ENCODE measurements at places on chromosomes 4 and X.

DNA sequence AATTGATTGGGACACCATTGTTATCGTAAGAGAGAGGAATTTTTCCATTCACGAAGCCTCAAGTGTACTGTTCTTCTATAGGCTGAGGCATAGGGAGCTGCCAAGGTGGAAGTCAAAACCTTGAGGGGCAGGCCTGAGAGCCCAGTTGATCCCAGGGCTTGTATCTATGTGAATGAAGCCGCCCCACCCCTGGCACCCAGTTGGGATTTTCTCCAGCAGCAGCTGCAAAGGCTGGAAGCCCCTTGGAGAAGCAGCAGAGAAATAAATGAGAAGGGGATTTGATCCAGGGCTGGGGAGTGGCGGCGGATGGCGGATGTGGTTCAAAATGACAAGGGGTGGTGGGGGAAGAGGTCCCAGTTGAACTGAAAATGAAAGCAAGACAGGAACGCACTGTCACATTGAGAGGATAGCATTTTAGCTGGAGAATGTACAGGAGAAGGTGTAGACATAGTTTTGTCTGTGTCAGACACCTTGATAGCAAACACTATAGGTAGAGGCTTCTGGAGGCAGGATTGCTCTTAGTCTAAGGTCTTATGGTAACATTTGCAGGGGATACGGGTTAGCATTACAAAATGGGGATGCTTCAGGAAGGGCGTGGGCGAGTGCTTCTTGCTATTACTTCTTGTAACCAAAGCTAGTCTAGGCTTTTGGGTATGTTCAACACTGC lies 32.6 kb downstream of the DOCK11 start:
- no peak for DNase-seq

DNA sequence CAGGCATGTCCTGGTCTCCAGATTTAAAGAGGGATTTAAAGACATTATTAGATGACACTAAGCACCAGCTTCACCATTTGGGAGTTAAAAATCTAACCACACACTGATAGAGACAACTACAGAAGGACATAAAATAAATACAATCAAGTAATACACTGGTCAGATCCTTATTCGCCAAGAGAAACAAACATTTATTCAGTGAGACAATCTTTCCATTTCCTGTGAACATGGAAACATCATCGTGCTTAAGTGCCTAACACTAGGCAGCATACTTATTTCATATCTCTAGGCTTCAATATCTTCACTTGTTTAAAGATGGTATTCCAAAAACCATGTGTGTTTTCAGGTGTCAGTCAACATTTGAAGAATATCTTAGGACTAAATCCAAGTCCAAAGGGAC lies 103.6 kb downstream of the AREG start:
- no peak for DNase-seq

- peak; percentile 78 for DNase-seq
Observed at GRCh38 chrX:123081776-123082175, 102.3 kb upstream of the GRIA3 start.

GRCh38 chr4:66252291-66252690 lies 582.0 kb upstream of the EPHA5 start:
- DNase-seq, result no peak

DNA sequence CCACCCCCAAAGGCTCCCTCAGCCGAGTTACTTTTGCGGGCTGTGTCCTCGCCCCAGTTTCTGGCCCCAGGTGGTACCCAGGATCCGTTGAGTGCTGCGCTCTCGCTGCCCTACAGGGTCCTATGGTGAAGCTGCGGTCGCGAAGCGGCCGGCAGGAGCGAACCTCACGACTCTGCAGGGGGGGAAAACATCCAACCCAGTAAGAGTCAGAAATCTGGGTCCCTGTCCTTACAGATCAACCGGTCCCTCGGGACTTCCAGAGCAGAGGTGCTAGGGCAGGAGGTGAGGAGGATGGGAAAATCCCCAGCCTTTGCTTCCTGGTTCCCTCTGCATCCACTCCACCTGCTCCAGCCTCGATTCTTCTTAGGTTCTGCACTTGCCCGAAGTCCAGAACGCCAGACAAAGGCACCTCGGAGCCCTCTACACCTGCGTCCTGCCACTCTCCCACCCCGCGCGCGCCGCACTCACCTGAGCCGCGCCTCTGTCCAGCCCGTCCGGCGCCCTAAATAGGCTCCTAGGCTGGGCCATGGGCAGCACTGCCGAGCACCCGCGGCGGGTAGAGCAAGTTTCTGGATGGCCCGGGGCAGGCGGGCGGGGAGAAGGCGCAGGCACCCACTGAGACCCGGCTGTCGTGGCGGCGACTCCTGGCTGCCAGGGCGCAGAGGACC lies at the start of gene HS3ST1:
TSS of gene HS3ST1 (minus strand) at position 664 of the 668 bp plus-strand sequence. CDS start 28,889 bp downstream, outside the sequence.
- peak; percentile 47 for DNase-seq

DNA sequence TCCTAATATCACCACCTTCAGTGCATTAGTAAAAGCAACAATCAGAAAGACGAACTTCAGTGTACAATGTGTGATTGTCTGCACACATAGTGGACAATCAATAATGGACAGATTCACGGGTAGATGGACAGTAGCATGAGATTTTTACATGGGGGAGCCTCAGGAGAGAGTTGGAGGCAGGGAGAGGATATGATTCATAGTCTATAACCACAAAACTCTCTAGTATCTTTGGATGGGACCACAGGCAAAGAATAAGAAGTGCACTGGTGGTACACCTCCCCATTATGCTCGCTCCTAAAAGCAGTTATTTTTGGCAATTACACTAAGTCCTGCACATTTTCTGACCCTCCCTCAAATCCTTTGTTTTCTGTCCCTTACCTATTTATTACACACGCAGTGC lies 624.4 kb upstream of the ACTRT1 start:
- no peak for DNase-seq

- no peak for DNase-seq
Observed at GRCh38 chr4:112884406-112884805, 165.0 kb upstream of the ANK2 start.
